ENCODE measurements at places on chromosomes 4 and X. TPM values are rescaled to one million over a fixed set of nuclear protein-coding genes. Genes with fewer than 3 reads are reported as not detected.

Gene SCML1
- total RNA-seq: 3.9 TPM

- ATAC-seq: no peak
Observed at GRCh38 chr4:71732706-71733105, 51.2 kb downstream of the GC start.

DNA sequence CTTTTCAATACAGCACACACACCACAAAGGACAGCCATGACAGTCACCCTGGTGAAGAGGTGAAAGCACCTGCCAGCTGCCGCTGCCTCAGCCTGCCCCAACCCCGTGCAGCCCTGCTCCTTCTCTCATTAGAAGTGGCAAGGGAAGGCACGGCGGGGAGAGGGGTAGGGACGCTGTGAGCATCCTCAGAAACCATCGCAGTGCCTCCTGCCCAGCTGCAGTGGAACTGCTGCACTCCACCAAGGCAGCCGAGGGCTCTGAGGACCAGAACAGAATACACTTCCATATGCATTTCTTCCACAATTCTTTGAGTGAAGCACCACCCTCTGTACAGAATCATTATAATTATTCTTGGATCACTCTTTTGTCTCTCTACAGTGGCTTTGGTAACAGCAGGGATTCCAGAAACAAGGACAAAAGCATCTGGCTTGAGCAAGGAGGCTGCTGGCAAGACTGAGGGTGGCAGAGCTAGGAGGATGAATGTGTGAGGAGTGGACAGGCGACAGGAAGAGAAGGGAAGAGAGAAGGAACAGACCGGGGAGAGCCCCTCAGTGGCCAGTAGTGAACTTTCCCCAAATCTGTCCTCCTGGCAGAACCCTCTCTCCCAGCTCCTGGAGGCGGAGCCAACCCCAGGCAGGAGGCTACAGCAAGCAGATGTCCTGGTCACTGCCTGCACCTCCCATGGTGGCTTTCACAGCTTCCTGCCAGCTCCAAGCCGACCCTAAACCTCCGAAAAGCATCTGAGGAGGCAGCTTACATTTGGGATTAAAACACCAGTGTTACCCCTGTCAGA lies 73.2 kb downstream of the MTNR1A start:
- ATAC-seq: no peak

Gene SUPT20HL2
- not detected for total RNA-seq

Gene SMR3B
- total RNA-seq: not detected

Gene DUX4
- not detected for total RNA-seq

DNA sequence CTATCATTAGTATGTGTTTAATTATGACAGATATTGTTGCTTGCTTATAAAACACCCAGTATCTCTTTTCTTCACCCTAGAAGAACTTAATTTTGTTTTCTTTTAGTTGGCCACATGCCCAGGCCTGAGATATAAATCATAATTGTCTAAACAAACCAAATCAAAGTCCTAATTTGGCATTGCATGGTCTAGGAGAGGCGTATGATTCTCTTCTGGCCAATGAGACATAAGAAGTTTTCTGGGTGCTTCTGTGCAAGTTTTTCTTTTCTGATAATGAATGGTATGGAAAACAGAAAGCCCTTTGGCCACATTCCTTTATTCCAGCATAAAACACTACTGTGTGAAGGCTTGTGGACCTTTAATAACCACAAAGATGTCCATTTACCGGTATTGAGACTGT lies 192.9 kb upstream of the CTSO start:
- no peak for ATAC-seq

All from activated T-helper 17 cell treated with anti-CD3 and anti-CD28 coated beads, Interleukin-2, amount 50 U/mL, for 72 hours (primary cell).